NAMALWA (cell line): ENCODE measurements at places on chromosomes 2 and 18.
A peak's percentile ranks its signal among the peaks of the same experiment; 100 is the strongest.

DNA sequence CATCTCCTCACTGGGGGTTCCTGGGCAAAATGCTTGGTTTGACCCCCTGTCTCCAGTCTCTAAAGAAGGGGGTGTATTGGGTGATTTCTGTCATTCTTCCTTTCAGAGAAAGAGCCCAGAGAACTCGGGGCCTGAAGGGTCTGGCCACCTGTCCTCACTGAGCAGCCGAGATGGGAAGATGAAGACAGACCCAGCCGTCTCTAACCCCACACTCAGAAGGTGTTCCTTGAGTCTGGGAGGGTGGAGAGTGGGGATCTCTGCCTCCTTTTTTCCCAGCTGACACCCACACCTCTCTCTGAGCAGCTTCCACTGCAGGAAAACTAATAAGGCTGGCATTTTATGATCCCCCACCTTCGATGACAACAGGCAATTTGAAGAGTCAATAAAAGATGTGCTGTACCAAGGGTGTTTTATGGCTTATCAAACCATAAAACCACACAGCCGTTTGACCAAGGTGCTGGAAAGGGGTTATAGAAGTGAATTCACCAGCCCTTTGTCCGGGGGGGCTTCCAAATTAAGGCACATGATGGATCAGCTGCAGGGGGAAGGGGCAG, 213.8 kb downstream of the SMAD2 start:
- DNase-seq, result no peak

DNA sequence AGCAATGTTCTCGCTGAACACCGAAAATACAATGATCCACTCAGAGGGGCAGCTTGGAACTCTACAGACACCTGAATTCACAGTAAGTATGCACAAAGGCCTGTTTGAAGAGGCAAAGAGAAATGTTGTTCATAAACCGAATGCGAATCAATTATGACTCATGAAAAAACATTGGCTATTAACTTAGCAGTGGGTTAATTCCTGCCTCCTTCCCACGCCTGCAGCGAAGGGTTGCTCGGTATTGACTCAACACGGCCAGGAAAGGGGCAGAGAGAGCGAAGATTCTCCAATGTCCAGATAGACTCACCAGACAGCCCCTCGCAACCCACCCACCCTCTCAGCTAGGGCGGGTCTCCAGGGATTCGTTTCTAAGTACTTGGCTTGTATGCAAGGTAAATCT, 9.4 kb downstream of the CRACDL start:
- DNase-seq, result no peak

DNA sequence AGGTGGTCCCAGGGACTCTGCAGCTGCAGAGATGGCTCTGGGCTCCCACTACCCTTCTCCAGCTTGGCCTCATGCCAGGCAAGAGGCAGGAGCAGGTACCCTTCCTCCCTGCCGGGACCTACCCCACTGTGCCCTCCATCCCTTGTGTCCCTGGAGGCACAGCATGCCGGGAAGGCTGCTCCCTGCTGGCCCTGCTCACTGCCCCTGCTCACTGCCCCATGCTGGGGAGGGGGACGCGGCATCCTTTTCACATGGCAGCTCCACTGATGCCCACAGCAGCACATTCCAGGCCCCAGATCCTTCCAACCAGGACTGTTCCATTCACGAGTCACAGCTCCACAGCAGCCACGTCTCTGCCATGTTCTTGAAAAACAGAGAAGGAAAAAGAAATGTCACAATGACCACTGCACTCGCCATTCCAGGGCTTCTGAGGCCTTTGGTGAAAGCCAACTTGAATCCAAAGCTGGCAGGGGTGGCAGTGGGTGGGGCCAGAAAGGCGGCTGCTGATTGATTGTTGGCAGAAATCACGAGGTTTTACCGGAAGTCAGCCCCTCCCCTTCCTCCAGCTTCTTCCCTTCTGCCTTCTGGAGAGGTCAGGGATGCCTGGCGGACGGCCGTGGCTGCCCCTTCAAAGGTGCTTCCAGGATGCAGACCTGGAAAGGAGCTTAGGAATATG, 268.0 kb downstream of the CYP26B1 start:
- no peak for DNase-seq

- no peak for DNase-seq
Measured at GRCh38 chr18:70523792-70524182, 234.9 kb downstream of the SOCS6 start.

DNA sequence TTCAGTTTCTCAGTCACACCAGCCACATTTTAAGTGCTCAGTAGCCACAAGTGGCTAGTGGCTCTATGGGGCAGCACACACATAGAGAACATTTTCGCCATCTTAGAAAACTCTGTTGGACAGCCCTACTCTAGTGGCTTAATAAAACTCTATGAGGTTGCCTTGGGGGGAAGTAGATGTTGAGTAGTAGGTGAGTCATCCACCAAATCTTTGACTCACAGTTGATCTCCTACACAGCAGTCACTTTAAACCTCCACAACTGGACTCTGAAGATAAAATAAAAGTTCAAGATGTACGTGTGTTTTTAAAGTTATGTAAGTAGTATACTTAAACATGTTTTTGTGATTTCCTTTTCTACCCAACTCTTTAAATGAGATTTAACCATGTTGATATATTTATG, 379.0 kb downstream of the SETBP1 start:
- no peak for DNase-seq

GRCh38 chr18:1976484-1976883, 594.8 kb downstream of the METTL4 start:
- no peak for DNase-seq

DNA sequence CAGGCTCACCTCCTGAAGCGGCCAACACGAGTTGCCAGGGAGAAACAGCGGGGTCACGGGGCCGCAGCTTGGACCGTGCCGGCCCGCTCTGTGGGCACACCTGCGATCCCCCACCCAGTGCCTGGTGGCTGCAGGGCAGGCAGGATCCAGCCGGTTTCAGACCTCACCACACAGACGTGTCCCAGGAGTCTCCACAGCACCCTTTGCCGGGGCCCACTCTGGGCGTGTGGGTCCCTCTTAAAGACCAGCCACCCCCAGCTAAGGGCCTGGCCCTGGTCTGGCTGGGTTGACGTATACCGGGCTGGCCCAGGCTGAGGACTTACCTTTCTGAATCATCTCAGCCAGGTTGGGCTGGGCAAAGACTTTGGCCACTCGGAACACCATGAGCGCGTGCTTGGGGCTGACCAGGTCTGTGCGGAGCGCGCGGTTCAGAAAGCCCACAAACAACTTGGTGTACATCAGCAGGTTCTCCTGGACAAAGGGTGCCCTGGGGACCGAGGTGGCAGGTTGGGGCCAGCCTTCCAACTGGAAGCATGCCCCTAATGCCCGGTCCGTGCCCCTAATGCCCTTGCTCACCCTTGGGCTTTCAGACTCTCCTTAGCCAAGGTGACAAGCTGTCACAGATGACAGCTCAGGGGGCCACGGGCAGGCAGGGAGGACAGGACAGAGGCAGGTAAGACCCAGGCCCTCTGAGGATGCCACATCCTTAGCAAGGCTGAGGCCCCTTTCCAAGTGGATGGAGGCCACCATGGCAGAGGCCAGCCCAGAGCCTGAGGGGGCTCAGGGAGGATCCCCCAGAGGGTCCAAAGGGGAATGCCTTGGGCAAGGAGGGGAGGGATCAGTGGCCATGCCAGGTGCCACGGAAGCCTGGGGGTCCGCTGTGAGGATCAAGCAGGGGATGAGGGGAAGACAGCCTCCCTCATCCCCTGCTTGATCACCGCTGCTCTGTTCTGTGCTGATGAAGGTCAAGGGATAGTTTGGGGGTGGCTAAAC, 10.2 kb upstream of the CCDC74B start:
- DNase-seq, result no peak

DNA sequence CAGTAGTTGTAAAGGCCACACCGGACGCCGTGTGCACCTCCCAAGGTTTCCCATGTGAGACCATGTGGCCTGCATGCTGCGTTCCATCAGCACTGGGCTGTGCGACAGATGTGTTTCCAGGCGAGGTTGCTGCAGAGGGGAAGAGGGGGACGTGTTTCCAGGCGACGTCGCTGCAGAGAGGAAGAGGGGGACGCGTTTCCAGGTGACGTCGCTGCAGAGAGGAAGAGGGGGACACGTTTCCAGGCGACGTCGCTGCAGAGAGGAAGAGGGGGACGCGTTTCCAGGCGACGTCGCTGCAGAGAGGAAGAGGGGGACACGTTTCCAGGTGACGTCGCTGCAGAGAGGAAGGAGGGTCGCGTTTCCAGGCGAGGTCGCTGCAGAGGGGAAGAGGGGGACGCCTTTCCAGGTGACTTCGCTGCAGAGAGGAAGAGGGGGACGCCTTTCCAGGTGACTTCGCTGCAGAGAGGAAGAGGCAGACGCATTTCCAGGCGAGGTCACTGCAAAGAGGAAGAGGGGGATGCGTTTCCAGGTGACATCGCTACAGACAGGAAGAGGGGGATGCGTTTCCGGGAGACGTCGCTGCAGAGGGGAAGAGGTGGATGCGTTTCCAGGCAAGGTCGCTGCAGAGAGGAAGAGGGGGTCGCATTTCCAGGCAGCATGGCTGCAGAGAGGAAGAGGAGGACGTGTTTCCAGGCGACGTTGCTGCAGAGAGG, 24.5 kb downstream of the NFATC1 start:
- no peak for DNase-seq

DNA sequence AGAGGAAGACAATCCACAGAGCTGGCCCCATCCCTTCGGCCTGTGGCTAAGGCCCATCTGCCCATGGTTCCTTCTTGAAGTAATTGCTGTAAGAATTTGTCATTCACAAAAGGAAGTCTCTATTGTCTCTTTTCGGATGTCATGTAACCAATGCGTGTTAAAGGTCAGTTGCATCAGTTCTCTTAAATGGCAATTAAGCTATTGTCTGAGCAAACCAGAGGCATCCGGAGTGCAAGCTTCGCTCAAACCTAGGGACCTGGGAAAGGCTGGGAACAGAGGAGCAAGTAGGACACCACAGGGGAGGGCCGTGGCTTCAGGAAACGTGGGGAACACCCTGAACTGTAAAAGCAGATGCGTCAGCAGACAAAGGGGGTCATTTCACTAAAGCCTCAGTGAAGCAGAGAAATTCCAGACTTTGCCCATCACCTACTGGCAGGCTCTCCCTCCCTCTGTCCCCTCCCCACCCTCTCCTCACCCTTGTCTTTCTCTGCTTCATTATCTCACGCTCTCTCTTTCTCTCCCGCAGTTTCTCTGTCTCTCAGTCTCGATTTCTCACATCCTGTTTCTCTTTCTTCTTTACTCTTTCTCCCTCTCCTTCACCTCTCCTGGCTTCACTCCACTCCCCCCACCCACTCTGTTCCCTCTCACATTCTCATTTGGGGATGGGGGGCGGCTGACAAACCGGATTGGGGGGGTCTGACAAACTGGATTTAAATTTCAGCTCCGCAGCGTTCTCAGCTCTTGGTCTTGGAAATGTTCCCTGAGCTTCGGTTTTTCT, 204.6 kb upstream of the TNP1 start:
- no peak for DNase-seq

GRCh38 chr2:44004735-44005602, 9.2 kb upstream of the LRPPRC start:
- DNase-seq, result no peak

GRCh38 chr18:44579028-44579702, 101.5 kb upstream of the SETBP1 start:
- DNase-seq, result peak; percentile 53

GRCh38 chr18:76350134-76351025, 144.7 kb downstream of the ZNF516 start:
- DNase-seq, result no peak

GRCh38 chr2:230990899-230991150, 5.1 kb upstream of the SPATA3 start:
- DNase-seq, result no peak

DNA sequence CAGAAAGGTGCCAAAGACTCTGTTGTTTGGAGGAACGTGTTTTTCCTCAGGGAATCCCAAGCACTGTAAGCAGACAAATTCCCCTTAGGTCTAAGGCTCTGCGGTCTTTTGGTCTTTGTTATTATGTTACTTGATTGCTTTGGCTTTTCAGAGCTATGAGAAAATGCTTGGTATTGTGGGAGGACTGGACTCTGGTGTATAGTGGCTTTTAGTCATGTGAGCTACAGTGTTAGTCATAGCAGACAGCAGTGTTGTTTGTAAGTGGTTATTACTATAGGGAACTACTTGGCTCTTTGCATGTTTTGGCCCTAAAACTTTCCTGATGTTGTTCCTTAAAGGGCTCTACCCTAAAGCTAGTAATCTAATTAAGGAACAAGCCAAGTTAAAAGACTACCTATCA, 956.2 kb upstream of the LRATD1 start:
- DNase-seq, result no peak

DNA sequence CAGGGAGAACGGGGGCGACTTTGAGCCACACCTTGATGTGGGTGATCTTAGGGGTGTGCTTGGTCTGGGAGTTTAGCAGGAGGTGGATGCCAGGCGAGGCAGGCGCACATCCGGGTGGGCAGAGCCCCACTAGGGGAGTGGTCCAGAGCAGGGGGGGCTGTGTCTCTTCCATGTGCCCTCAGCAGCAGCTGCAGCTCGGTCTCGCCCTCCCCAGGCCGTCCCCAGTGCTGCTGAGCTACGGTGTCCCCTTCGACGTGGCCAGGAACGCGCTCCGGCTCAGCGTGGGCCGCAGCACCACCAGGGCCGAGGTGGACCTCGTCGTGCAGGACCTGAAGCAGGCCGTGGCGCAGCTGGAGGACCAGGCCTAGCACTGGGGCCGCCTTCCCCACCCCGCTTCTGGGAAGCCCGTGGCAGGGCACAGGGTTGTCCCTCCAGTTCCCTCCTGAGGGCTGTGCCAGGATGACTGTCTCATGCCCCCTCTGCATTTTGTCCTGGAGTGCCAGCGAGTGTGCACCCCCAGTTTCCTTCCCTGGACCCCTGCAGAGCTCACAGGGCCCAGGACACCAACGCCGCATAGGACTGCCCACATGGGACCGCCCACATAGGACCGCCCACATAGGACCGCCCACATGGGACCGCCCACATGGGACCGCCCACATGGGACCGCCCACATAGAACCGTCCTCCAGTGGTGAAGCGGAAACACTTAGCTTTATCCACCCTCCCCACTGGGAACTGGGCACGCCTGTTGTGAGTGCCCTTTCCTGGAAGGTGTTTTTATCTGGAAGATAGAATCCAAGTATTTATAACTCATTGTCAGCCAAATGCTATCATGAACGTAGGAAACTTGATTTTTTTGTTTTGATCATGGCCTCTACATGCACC, 1.9 kb upstream of the ESPNL start:
- DNase-seq, result peak; percentile 86

DNA sequence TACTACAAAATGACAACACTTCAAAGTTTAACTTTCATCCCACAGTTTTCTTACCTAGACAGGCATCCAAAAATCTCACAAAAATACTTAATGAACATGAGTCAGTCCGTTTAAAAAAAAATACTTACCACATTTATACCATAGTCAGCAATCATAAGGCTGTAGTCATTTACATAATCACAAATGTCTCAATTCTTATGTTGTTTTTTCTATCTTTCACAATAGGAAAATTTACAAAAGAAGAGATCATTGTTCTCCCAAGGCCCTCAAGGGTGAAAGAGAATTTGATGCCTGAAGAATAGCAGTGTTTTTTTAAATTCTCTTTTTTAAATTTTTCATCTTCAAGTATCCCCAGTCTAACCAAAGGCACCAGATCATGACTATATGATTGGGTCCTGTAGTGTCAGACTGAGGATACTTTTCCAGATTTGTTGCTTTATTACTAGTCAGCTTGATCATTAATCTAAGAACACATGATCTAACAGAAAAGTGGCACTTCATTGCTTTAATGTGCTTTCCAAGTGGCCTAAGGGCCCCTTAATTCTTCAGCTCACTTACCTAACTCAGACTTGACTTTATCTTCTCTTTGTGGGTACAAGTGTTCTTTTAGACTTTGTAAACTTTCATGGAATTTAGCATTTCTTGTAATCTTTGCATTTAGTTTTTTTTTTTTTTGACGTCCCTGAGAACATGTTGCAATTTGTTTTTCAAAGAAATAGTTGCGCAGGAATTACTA, 4.7 kb downstream of the SCYGR5 start:
- DNase-seq, result no peak

GRCh38 chr2:185130685-185131084, 532.4 kb downstream of the ZNF804A start:
- DNase-seq, result peak; percentile 8
